ENCODE measurements at places on chromosomes 7 and 10.
A peak's percentile ranks its signal among the peaks of the same experiment; 100 is the strongest.

- DNase-seq = peak; percentile 24
Observed at GRCh38 chr7:135645296-135645904, 16.9 kb upstream of the STMP1 start.

GRCh38 chr7:101410743-101411507 lies 48.2 kb downstream of the COL26A1 start:
- peak; percentile 22 for DNase-seq

- no peak for DNase-seq
Observed at GRCh38 chr7:151616443-151617213, 96.9 kb upstream of the RHEB start.

GRCh38 chr7:47253650-47254080 lies 328.2 kb downstream of the TNS3 start:
- DNase-seq = no peak

DNA sequence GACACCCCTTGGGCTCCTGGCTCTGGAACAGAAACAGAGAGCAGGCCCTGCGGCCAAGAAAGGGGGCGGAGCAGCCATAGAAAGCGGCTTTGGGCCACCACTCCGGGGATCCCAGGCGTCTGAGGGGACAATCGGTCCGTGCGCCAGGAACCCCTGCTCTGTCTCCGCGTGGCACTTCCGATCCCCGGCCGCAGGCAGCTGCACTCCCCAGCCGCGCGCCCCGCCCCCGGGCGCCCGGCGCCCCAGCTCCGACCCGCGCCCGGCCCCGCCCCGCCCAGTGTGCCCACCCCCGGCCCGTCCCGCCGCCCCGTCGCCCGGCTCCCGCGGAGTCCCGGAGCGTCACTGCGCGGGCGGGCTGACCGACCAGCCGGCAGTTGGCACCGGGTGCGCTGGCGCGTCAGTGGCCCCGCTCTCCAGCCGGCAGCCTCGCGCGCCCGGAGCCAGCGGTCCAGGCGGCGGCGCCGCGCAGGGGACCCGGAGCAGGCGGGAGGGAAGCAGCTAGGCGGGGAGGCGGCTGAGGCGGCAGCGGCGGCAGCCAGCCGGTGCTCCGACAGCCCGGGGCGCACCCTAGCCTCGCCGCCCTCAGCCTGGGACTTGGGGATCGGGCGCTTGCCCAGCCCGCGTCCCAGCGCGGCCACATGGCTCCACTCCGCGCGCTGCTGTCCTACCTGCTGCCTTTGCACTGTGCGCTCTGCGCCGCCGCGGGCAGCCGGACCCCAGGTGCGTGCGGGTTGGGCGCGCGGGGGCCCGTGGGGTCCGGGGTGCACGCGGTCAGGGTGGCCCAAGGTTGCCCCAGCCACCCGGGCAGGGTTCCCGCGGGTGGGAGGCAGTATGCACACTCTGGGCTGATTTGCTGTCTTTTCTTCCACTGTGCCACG lies at the start of gene ADAMTS14:
Gene ADAMTS14, plus strand, starts transcription at position 342 of the 878 bp plus-strand sequence. Its CDS starts 297 bp downstream, at position 639.
- no peak for DNase-seq

- DNase-seq = no peak
Observed at GRCh38 chr10:11197266-11197712, 179.6 kb downstream of the CELF2 start.

- DNase-seq = no peak
Observed at GRCh38 chr10:121539786-121540185, 58.5 kb downstream of the FGFR2 start.

DNA sequence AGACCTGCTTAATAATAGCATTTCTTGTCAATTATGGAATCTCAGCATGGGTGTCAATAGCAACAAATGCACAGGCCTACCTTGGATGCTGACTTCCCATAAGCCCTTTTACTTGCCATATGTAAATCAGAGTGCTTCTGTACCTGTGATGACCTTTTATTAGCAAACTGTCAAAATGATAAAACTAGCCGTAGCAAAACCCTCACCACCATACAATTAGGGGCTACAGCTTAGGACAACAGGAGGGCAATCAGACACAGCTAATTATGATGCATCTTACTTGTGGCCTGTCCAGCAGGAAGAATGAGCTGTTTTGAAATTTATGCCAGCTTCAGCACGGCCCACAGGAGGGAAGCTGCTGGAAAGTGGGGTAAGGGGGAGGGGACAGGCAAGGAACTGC lies 201.6 kb downstream of the TAX1BP1 start:
- no peak for DNase-seq

DNA sequence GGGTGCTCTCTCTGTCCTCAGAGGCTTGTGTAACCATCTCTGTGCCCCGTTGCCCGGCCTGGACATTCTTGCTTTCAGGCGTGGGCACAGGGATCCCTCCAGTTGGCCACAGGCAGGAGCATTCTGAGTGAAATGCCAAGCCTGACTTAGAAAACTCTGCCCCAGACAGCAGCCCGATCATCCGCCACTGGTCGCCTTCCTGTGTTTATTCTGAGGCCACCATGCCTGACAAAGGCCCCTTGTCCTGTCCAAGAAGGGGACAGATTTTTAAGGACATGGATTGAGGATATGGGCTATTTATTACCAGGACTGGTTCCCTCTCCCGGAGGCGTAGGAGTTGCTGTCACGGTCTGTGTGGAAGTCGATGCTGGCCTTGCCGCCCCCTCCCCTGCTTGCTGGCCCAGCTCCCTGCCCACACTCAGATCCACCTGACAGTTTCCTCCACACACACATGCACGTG lies 54.3 kb downstream of the SPOCK2 start:
- DNase-seq = no peak

DNA sequence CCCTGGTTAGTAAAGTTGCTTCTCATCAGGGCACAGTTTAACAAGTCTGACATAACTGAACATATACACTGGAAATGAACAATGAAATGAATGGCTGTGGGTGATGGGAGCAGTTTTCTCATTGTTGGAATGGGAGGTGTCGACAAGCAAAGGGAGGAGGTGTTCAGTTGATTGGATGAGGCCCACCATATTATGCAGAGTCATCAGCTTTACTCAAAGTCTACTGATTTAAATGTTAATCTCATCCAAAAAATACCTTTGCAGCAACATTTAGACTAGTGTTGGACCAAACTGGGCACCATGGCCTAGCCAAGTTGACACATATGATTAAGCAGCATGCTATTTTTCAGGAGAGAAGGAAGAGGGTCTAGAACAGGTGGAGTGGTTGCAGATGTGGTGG lies 201.7 kb downstream of the RAMP3 start:
- DNase-seq = no peak

DNA sequence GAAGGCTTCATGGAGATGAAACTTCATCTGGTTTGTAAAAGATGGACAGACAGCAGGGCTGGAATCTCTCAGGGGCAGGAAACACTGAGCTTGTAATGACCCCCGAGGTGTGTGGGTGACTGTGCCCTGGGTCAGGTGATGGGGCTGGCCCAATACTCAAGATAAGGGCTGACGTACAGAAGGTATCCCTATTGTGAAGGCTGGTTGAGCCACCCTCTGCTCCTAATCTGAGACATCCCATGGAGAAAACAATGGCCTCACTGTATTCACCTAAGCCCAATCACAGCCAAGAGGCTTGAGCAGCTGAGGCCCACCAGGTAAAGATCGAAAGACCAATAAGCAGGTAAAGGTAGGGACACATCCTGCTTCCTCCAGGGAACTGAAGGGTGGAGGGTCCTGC lies 34.8 kb upstream of the NUB1 start:
- no peak for DNase-seq

GRCh38 chr7:73830681-73831583 lies at the start of gene CLDN4:
Gene CLDN4 (plus strand): TSS chr7:73830996. CDS start chr7:73831202, 206 bp downstream.
- no peak for DNase-seq

DNA sequence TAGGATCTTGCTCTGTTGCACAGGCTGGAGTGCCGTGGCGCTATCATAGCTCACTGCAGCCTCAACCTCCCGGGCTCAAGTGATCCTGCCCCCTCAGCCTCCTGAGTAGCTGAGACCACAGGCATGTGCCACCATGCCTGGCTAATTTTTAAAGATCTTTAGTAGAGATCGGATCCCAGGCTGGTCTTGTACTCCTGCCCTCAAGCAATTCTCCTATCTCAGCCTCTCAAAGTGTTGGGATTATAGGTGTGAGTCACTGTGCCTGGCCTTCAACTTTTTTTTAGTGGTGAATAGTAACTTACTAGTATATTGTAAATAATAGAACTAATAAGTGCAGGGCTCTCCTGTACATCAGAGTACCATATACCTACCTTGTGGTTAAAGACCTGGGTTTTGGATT lies 52.1 kb upstream of the LMTK2 start:
- no peak for DNase-seq

DNA sequence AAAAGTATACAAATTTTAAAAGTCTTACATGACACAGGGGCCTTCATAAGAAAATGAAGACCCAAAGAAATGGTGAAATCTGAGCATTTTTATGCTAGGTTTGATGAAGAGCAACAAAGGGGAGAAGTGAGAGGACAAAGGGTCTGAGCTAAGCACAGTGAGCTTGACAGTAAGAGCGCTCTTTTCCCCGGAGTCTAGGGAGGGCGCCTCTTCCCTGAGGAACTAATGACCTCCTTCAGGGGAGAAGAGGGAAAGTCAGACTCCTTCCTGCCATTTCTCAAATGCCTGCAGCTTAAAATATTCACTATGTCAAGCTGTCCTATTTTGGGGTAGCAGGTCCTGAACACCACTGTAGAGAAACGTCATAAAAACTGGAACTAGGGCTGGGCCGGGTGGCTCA lies 18.1 kb upstream of the PAXIP1 start:
- no peak for DNase-seq

DNA sequence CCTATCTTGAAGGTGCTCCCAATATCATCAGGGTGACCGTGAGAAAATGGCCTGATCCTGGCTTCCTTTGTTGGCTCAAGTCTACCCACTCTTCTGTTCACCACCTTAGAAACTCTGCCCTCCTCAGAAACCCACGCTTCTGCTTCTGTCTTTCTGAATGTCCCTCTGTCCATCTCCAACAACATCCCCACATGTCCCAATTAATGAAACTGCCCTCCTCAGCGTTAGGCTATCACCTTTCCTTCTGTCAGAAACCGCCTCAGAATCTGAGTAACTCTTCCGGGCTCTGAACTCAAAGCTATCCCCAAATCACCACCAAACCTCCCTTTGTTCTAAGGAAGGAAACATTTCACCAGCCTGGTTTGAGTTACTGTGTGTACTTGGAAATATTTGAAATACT lies 315.8 kb upstream of the ZNF32 start:
- no peak for DNase-seq

- peak; percentile 29 for DNase-seq
Observed at GRCh38 chr10:110529596-110530011, 31.9 kb downstream of the DUSP5 start.

GRCh38 chr7:105769901-105770628 lies 106.3 kb downstream of the ATXN7L1 start:
- no peak for DNase-seq

- no peak for DNase-seq
Observed at GRCh38 chr7:31309407-31309806, 31.1 kb downstream of the NEUROD6 start.

GRCh38 chr10:102632394-102633111 lies 11.7 kb upstream of the TRIM8 start:
- DNase-seq = no peak
